Stimulated activated CD8-positive, alpha-beta memory T cell treated with anti-CD3 and anti-CD28 coated beads, Interleukin-4, amount 100 ng/mL, for 1 hour (primary cell): ENCODE measurements at places on chromosomes 4 and X.

- no peak for DNase-seq
Measured at GRCh38 chr4:78099058-78099457, 41.9 kb downstream of the FRAS1 start.

DNA sequence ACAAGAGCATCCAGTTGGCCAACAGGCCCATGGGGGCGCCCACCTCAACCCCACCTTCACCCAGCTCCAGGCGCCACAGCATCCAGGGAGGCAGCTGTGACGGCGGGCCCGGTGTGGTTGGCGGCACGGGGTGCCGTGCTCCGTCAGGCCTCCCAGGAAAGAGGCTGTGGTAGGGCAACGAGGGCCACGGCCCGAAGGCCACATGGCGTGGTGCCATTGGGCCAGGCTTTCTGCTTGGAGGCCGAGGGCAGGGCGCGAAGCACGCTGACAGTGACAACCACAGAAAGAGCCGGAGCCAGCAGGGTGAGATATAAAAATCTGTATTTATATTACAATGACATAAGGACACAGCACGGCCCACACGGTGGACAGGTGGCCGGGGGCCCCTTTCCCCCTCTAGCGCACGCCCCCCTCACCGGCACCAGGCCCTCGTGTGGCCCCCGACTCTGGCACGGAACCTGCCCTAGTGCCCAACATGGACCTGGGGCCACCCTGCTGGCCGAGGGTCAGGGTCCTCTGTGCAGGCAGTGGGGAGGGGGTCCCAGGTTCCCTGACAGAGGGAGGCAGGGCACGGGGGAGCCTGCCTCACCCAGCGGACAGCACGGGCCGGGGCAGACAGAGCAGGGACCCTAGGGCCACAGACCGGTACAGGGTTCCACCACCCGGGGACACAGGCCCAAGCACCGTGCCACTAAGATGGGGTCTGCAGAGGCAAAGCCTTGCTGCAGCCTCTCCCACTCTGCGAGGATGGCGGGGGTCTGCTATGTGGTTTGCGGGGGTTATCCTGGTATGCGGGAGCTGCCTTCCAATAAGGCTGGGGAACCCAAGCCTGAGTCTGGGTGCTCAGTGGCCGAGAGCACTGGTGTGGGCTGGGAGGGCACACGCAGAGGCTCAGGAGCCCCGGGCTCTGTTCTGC lies 5.5 kb upstream of the HAUS3 start:
- DNase-seq, result no peak

GRCh38 chr4:41750121-41750625 lies 1.6 kb upstream of the PHOX2B start:
- DNase-seq, result no peak

- DNase-seq, result no peak
Measured at GRCh38 chrX:120672389-120672788, 42.5 kb upstream of the C1GALT1C1 start.

DNA sequence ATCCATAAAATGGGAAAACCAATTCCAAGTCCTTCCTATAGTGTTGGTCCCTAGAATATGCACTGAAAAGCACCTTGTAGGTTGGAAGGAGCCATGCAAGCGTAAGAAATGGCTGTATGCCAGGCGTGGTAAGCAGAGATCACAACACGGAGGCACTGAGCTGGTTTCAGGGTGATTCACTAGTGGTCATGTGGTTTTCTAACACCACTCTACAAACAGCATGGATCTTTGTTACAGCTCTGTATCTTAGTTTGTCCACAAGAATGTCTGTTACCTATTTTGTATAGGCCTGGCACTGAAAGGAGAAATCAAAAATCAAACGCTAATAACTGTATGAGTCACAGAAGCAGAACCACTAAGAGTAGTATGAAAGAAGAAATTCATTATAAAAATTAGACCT lies 71.9 kb downstream of the MAGEB17 start:
- DNase-seq, result no peak

DNA sequence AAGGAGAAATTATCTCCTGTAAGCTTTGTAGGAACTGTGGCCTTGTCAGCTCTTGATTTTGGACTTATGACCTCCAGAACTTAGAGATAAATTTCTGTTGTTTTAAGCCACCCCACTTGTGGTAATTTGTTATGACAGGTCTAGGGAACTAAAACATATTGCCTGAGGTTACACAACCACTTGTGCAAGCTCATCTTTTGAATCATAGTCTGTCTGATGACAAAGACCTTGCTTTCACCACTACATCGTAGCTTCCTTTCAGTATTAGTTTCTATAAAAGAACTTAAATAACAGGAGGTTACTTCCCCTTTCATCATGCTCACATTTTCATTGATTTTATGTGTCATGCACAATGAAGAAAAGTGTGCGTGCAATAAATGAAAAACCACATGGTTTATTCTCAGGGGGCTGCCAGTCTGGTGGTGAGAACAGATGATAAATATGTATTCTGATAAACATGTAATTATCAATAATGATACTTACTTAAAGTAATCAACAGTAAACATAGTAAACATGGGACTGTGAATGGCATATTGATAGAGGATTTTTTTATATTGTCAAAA lies 690.0 kb upstream of the HS3ST1 start:
- no peak for DNase-seq

- no peak for DNase-seq
Measured at GRCh38 chrX:92209936-92210335, 430.8 kb downstream of the PCDH11X start.

DNA sequence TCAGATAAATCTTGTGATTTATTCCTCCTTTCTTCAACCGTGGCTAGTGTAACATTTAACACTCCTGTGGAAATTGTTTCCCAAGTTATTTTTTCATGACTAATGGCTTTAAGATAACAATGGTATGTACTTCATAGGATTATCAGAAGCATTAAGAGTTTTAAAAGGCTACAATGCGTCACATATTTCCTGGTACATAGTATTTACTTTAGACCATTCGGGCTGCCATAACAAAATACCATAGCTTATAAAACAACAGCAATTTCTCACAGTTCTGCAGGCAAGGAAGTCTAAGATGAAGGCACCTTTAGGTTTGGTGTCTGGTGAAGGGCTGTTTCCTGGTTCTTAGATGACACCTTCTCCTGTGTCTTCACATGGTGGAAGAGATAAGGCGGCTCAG lies 158.6 kb downstream of the PAPSS1 start:
- no peak for DNase-seq

DNA sequence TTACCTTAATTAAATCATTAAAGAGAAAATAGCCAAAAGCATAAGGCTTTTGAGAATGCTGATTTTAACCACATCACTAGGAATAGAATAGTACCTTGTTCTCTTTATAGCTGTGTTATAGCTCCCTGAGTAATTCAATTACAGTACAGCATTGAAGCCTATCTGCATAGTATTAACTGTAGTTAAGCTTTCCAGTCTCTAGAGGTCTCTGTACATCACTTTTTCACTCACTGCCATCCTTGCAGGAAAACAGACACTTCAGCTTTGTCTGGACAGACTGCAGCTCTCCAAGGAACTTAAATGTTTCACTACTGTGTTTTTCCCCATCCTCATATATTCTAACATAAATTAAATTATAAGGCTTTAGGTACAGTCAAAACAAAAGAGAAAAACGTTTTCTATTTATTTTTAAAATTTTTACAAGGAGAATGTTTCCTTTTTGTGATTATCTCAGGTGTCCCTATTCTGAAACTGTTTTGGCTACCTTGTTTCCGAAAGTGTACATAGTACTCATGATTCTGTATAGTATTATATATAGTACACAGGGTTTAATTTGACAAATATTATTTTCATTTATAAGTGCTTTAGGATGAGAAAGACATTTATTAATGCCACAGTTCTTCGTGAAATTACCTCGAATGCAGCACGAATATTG lies 407.9 kb downstream of the PCDH18 start:
- no peak for DNase-seq

GRCh38 chrX:130893356-130894085 lies 9.5 kb downstream of the ENOX2 start:
- DNase-seq, result no peak

DNA sequence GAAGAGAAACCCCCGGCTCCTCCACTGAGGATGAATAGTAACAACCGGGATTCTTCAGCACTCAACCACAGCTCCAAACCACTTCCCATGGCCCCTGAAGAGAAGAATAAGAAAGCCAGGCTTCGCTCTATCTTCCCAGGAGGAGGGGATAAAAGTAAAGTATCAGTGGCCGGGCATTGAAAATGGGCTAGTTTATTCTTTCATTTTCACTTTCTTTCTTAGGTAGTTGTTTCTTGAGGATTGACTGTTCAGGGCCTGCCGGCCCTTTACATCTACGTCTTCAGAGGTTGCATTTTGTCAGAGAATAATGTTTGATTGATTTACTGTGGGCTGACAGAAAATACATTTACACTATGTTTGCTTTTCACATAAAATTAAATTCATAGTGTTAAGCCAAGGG lies 27.1 kb downstream of the PAK3 start:
- no peak for DNase-seq

DNA sequence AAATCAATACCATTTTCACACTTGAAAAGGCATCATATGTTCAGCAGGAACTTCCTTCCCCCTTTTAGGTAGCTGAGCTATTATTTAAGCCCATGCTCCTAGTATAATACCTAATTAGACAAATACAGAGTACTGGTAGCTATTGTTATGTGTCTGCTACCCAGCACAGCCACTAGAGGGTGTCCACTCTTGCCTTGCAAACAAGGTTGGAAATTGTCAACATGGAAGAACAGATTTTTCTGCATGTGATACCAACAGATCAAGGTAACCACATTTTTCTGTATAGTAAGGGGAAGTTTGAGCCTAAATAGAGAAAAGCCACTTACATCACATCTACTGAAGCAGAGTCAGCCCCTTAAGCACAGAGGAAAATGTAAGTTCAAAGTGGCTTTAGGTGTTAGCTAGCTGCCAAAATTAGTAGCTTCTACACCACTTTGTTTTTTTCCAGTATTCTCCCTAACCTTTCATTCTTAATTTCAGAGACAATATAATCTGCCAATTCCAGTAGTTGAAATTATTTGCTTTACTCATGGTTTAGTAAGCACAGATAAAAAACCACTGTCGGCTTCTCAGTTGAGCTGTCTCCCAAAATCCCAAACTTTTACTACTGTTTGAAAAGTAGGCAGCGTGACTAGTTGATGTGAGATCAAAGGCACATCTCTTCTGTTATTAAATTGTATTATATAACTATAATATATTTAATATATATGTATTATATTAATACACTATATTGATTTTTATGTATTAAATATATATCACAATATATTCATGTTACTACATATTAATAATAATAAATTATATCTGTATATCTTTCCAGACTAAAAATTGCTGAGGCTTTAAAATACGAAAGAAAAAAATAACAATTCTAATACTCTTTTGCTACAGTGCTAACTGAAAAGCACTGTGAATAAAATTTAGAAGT lies 38.2 kb downstream of the EDNRA start:
- no peak for DNase-seq

DNA sequence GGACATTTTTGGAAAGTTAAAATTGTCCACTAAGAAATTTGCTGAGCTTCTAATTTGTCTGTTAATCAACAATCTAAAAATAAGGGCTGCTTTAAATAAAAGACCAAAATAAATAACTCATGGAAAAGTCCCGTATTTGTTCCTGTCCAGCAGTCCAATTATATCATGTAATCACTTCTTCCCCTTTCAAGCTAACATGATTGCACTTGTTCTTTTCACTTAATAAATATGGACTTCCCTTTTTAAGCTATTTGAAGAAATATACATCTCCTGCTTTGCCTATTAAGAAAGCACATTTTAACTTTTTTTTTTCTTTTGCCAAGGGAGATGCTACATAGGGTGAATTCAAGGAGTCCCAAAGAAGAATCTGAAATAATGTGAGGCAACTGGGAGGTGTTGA lies 55.6 kb upstream of the FRAS1 start:
- no peak for DNase-seq

DNA sequence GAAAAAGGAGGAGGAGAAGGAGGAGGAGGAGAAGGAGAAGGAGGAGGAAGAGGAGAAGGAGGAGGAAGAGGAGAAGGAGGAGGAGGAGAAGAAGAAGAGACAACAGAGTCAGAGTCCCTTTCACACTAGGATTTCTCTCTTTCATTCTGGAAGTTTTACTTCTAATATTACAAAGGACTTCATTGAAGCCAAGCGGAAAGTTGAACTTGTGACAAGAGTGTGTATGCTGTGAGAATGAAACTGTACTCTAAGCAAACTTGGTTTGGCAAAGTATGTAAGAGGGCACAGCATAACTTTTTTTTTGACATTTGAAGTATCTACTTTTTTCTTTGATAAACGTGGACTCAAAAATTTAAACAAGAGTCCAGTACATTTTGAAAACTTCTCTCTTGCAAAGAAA lies 48.0 kb downstream of the CXCL8 start:
- no peak for DNase-seq

- DNase-seq, result no peak
Measured at GRCh38 chr4:152023674-152024073, 262.9 kb upstream of the GATB start.

DNA sequence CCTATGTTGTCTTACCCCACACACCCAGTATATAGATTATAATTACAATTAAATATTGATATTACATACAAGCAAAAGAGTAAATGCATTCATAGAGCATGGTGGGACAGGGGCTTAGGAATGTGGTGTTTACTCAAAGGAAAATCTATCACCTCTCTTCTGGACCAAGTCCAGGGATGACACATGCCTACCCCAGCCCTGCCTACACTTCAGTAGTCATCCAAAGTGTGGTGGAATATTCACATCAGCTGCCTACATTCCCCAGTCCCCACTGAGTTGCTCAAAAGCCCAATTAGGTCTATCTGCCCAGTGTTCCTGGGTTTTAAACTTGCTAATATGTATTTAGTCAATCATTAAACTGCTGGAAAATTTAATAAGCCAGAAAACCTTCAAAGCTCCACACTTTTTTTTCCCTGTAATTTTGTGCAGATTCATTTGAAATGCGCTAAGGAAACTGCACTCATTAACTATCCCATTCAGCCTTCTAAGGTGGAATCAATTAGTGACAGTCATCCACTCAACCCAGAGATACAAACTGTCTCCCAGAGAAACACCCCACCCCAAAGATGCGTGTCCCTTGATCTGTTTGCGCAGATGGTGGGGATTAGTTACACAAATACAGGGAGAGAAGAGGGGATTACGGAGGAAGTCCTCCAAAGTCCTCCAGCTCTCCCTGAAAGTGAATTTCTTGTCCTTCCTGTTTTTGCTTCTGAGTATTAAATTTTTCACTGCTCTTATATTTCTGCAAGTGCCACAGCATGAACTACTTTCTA lies 91.7 kb upstream of the KDR start:
- DNase-seq, result no peak

- DNase-seq, result no peak
Measured at GRCh38 chr4:148795156-148795864, 353.1 kb upstream of the NR3C2 start.

DNA sequence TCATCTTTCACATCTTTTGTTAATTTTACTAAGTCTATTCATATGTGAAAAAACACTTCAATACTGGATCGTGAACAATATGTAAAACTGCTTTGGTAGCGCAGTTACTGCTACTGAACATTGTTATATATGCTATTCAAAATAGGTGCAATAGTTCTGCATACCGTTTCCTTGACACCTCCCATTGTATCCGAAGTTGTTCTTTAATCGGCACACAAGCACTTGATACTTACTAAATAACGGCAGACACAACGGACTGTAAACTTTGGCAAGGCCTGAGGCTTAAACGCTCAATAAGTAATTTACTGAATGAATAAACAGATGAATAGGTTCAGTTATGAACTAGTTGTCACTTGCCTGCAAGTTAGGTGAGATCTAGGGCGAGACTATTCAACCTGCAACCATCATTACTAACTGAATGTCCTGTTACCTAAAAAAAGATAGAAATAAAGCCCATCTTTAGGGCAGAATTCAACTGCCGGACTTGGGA lies 620 bp downstream of the ANAPC10 start:
- DNase-seq, result no peak
